ENCODE measurements at places on chromosomes 1 and 21.
A peak's percentile ranks its signal among the peaks of the same experiment; 100 is the strongest.

GRCh38 chr1:18949686-18950400, 6.6 kb downstream of the IFFO2 start:
- no peak for DNase-seq

- no peak for DNase-seq
Observed at GRCh38 chr1:117581391-117581943, 24.4 kb upstream of the TENT5C start.

DNA sequence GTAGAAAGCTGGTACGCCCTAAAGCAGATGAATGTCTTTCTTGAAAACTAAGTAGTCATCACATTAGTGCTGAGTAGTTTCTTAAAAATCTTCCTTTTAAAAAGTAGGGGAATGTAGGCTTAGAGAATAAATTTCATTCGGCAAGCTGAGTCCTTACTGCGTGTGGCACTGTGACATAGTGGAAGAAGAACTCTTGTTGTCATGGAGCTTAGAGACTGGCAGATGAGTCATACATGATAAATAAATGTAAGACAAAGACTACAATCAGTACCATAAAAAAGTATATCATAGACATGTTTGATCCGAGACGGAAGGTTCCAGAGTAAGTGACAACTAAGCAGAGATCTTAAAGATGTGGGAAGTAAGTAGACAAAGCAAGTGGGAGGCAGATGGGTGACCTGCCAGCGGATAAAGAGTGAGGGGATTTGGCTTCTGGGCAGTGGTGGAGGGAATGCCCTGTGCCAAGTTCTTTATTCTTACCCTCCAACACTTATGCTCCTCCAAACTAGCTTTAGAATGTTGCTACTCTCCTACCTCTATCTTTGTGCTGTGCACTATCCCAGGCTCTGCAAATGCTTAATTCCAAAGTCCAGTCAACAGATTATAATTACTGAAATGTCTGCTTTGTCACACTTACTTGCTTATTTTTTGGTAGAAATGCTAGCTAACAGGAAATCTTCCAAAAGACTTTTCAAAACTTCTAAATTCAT, 608.5 kb upstream of the USP24 start:
- DNase-seq, result no peak

DNA sequence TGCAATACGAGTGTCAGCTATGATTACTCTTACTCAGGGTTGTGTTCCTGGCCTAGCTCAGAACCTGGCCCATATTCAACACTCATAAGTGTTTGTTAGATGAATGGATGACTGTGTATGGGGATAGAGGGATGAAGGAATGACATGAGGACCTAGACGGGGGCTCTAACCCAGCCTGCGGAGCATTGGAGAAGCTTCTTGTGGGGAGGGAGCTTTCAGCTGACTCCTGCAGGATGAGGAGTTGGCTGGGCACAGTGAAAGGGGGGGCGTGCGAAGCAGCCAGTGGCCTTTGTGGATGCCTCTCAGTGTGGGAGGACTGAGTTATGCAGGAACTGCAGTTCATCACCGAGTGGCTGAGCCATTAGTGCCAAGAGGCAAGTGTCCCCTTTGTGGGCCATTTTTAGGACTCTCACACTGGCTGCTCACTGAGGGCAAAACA, 1.2 kb upstream of the EXTL1 start:
- DNase-seq, result no peak

GRCh38 chr21:42187976-42188653, 30.8 kb upstream of the ABCG1 start:
- DNase-seq, result no peak

DNA sequence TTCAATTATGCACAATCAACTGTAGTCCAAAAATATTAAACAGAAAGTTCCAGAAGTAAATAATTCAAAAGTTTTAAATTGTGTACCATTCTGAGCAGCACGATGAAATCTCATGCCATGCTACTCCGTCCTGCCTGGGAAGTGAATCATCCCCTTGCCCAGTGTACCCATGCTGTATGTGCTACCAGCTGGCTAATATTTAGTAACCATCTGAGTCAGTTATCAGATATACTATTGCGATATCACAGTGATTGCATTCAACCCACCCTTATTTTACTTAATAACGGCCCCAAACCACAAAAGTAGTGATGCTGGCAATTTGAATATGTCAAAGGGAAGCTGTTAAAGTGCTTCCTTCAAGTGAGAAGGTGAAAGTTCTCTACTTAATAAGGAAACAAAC, 56.2 kb downstream of the EVI5 start:
- DNase-seq, result peak; percentile 9

GRCh38 chr1:105122041-105122440, 1372.3 kb downstream of the AMY1C start:
- no peak for DNase-seq

DNA sequence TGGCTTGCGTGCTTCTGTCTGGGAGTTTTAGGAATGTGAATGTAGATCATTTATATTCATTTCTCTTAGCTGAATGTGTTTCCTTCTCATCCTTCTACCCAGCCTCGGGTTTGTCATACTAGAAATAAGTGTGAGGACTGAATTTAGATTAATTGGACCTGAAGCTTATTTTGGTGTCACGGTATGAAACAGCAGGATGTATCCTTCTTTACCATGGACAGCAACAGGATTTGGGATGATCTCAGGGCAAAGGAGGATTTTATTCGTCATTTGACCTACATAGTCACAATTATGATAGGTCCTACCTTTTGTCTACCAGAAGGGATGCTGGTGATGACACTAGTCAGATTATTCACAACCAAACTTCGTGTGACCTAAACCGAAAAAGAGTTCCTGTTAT, 127.4 kb downstream of the FMN2 start:
- DNase-seq, result no peak

DNA sequence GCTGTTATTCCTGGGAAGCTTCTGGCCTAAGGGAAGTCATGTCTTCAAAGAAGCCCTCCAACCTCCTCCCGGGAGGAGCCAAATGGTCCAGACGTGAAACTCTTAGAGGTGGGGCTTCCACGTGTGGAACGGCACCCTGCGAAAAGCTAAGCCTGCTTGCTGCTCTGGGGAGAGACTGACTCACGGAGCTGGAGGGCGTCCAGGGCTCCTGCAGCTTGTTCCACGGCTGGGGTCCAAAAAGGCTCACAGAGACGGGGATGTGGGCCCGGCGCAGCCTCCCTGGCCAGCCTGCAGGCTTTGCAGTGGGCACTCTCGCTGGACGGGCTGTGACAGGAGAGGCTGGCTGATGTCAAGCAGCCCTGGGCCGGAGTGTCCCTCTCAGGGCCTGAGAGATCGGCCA, 105.1 kb downstream of the COLGALT2 start:
- peak; percentile 62 for DNase-seq

- DNase-seq, result peak; percentile 91
Observed at GRCh38 chr1:33346927-33347649, 26.2 kb upstream of the A3GALT2 start.

GRCh38 chr1:220652995-220653394, 37.2 kb upstream of the C1orf115 start:
- no peak for DNase-seq

DNA sequence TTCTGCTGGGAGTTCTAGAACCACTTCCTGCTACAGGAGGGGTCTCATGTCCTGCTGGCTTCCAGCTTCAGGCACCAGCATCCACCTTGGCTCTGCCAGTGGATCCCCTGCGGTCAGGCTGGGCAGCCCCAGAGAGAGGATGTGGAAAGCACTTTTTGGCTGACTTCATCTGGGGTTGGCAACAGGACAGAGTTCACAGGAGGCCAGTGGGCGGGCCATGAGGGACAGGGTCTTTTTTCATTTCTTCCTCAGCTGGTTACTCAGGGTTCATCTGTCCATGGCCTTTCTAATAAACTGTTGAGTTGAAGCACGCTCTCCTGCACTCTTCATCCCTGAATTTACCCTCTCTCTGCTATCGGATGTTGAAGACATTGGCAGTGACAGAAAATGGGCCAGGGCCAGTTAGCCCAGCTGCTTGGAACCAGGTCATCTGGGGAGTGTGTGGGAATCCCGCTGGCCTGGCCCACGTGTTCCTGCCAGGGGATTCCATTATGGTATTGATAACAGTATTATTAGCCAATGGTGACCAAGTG, 45.2 kb downstream of the RPS6KA1 start:
- no peak for DNase-seq

DNA sequence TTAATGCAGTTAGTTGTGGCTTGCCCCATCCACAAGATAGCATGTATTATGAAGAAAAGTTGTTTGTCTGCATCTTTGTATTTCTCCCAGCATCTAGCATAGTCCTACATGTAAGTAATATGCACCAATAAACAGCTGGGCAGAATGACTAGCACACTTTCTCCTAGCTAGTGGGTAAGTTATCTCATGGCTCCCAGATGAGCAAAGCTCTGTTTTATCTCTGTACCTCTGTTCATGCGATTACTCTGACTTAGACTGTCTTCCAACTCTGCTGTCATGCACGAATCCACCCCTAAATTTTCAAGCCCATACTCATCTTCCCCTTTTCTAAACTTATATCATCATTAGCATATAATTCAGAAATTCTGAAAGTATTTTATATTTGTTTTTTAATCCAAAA, 37.5 kb upstream of the KCTD3 start:
- no peak for DNase-seq

GRCh38 chr1:27402349-27402754, 9.9 kb downstream of the GPR3 start:
- DNase-seq, result peak; percentile 49

- no peak for DNase-seq
Observed at GRCh38 chr1:238895911-238896310, 490.5 kb upstream of the CHRM3 start.

DNA sequence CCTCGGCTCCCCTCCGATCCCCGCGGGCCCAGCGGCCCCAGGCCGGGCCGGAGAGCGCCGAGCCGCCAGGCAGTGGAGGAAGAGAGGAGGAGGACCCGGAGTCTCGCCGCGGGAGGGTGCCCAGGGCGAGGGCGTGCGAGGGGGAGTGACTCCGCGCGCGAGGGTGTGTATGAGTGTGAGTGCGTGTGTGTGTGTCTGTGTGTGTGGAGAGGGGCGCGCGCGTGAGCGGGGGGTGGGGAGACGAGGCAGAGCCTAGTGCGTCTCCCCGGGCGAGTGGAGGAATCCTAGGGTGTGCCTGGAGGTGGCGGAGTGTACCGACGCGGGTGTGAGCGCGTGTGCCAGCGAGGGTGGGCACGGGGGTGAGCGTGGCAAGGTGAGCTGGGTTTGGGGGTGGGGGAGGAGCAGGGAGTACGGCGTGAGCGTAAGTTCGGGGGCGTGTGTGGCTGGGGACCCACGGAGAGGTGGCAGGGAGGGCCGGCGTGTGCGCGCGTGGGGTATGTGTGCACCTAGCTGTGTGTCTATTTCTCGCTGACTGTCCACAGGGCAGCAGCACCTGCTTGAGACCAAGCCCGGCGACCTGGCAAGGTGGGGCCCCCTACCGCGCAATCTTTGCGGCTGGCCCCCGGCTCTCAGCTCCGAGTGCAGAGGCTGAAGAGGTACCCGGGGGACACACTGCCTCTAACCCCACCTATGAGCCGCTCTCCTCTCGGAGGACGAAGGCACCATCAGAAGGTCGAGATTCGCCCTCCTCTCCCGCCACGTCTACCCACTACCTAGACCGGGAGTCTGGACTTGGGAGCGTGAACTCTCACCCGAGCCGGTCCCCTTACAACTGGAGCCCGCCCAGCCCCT, 784 bp upstream of the KCND3 start:
- no peak for DNase-seq

All from ACHN (cell line).